ENCODE measurements at places on chromosomes 12 and 14.
A peak's percentile ranks its signal among the peaks of the same experiment; 100 is the strongest.

- no peak for DNase-seq
These were observed 69.9 kb upstream of the FOXN3 start for GRCh38 chr14:89486961-89487360.

DNA sequence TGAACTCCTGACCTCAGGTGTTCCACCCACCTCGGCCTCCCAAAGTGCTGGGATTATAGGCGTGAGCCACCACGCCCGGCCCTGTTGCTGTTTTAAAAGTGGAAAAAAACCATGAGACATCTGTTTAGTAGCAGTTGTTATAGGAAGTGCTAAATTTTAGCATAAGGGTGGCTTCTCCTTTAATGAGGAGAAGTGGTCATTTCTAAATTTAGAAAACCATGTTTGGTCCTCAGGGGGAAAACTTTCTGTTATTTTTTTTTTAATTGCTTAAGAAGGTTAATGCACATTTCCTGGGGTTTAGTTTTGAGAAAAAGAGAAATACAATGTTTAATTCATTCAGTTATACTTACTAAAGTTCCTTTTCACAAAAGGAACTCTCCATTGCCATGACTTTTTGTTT is 102.1 kb downstream of the MYRFL start:
- DNase-seq: no peak

GRCh38 chr14:54867011-54867410 is 35.6 kb downstream of the GCH1 start:
- DNase-seq: no peak

DNA sequence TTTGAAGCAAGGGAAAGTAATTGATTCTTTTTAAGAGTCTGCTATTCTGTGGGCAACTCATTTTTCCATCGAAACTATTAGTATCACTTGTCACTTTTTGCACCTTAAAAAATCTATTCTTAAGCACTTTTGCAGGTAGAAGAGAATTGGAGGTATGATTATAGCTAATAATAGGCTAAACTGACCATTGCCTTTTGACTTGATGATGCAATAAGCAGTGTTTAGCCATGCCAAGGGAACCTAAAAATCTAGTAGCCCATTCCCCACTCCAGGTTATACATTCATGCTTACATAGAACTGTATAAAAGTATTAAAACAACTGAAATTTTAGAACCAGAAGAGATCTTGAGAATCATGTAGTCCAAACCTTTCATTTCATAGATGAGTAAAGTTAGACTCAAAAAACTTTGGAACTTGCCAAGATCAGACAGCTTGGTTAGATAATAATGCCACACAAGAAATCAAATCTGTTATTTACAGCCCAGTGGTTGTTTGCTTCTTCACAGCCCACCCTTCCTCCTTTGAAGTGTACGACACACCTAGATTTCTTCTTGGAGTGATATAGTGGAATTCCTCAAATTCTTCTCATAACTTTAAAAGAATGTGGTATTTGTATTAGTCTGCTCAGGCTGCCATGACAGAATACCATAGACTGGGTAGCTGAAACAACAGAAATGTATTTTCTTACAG is 21.7 kb upstream of the GARIN2 start:
- DNase-seq: no peak

DNA sequence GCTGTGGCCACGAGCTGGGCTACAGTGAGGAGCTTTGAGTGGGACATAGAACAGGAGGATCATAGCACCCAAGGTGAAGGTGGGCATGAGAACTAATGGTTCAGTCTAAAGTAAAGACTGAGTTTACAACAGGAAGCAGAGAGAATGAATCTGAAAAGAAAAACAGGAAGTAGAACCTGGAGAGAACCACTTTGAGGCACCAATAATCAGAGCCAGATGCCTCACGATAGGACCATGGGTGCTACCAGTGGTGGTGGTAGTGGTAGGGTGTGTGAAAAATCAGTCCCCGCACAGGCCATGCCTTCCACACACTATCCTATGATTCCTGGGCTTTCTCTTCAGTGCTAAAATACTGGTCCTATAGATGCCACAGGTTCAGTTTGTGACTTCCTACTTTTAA is 293.6 kb downstream of the AKAP6 start:
- DNase-seq: no peak

DNA sequence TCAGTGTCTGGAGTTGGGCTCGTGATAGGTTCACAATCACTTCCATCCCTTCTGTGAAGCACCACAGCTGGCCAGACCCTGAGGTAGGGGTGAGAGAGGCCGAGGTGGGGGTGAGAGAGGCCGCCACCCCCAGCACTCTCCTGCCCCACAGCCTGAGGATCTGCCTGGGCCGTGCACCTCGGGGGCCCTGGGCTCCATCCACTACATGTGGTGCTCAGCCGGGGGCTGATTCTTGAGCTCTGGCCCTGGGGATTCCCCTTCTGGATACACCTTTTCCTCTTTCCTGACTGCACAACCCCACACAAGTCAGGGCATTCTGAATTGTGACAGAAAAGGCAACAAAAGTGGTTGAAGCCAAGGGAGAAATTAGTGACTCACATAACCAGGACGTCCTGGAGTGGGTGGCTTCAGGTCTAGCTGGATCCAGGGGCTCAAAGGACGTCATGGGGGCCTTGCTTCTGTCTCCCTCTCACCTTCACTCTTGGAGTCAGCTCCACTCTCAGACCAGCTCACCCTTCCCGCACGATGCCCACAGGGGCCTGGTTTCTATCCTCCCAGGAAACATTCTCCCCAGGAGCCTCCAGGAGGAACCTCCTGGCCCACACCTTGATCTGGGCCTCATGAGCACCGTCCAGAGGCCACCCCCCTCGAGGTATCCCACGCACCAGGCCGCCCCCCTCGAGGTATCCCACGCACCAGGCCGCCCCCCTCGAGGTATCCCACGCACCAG is 12.1 kb upstream of the FBRSL1 start:
- DNase-seq: no peak

DNA sequence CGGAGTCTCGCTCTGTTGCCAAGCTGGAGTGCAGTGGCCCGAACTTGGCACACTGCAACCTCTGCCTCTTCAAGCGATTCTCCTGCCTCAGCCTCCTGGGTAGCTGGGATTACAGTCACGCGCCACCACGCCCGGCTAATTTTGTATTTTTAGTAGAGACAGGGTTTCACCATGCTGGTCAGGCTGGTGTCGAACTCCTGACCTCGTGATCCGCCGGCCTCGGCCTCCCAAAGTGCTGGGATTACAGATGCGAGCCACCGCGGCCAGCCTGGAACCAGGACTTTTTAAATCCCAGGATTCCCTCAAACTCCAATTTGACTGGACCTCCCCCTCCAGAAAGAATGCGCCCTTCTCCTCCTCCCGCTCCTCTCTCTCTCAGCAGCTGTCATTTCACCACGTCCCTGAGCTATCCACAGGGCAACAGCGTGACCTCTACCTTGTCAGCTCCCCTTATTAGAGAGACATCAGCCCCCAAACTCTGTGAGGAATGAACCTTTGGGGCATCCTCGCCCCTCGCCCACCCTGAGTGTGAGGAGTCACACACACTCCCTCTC is 2.0 kb downstream of the ESYT1 start:
- DNase-seq: peak; percentile 28

GRCh38 chr14:89750908-89751392 is 203.6 kb downstream of the EFCAB11 start:
- no peak for DNase-seq

DNA sequence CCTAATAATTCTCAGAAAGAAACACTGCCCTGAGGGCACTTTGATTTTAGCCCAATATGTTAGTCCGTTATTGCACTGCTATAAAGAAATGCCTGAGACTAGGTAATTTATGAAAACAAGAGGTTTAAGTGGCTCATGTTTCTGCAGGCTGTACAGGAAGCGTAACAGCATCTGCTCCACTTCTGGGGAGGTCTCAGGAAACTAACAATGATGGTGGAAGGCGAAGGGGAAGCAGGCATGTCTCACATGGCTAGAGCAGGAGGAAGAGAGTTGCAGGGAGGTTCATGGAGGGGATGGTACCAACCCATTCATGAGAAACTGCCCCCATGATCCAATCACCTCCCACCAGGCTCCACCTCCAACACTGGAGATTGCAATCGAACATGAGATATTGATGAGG is 49.4 kb upstream of the RERG start:
- DNase-seq: no peak

- DNase-seq: no peak
These were observed 66.2 kb downstream of the NTF3 start for GRCh38 chr12:5498076-5498475.

GRCh38 chr12:123741937-123742572 is 20.0 kb upstream of the DNAH10 start:
- DNase-seq: no peak

- DNase-seq: peak; percentile 21
These were observed 28.4 kb upstream of the MON2 start for GRCh38 chr12:62438098-62438692.

- DNase-seq: no peak
These were observed 55.0 kb upstream of the PSMC1 start for GRCh38 chr14:90201344-90201743.

GRCh38 chr12:113896194-113896593 is 69.9 kb downstream of the RBM19 start:
- DNase-seq: peak; percentile 96
